ENCODE measurements at places on chromosomes 12 and 14.

GRCh38 chr14:81091660-81092059, 129.1 kb downstream of the GTF2A1 start:
- DNase-seq: no peak

DNA sequence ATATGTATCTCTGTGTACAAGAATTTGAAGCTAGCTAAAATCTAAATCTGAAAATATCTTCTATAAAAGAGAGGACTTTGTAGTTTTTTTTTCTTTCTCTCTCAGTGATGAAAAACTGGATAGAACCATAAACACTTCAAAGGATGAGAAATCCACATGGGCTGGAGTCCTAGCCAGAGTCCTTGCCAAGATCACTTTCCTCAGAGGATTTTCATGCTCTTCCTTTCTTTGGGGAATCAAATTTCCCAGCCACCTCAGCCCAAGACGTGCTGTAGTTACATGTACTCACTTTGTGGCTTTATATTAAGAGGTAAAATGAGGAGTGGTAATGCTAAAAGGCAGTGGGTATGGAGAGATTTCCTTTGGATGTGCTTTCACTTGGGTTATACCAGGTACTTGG, 110.3 kb downstream of the SLC38A1 start:
- no peak for DNase-seq

- DNase-seq: no peak
Measured at GRCh38 chr14:55427439-55427838, 13.0 kb downstream of the TBPL2 start.

DNA sequence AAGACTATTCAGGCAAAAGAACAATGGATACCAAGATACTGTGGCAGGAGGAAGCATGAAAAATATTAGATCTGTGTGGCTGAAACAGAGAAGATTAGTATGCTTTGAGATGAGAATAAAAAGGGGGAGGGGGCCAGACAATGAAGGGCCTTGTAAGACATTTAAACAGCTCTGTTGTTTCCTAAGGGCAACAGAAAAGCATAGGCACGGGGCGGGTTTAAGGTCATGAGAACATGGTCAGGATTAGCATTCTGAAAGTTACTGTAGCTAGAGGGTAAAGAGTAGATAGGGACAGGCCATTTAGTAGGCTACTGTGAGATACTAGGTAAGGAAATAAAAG, 18.6 kb downstream of the INTS13 start:
- no peak for DNase-seq

DNA sequence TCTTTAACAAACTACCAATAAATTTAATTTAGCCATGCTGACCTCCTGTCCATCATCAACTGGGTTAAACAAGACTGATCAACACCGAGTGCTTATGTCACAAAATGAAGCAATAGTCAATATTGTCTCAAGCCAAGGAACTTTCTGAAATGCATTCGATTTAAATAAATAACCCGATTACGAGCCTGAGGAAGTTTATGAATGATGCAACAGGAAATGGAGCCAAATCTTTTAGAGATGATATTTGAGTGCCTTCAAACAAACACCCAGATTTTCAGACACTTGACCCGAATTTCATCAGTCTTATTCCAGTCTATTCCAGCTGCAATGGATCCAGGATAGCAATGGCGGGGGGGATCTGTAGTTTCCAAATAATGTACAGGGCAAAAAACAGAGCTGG, 27.9 kb downstream of the FAR2 start:
- DNase-seq: no peak

GRCh38 chr12:12207746-12208145, 59.1 kb downstream of the LRP6 start:
- no peak for DNase-seq

- no peak for DNase-seq
Measured at GRCh38 chr14:35419429-35419841, 14.9 kb upstream of the NFKBIA start.

GRCh38 chr12:27291862-27292261, 40.8 kb upstream of the BMAL2 start:
- no peak for DNase-seq

DNA sequence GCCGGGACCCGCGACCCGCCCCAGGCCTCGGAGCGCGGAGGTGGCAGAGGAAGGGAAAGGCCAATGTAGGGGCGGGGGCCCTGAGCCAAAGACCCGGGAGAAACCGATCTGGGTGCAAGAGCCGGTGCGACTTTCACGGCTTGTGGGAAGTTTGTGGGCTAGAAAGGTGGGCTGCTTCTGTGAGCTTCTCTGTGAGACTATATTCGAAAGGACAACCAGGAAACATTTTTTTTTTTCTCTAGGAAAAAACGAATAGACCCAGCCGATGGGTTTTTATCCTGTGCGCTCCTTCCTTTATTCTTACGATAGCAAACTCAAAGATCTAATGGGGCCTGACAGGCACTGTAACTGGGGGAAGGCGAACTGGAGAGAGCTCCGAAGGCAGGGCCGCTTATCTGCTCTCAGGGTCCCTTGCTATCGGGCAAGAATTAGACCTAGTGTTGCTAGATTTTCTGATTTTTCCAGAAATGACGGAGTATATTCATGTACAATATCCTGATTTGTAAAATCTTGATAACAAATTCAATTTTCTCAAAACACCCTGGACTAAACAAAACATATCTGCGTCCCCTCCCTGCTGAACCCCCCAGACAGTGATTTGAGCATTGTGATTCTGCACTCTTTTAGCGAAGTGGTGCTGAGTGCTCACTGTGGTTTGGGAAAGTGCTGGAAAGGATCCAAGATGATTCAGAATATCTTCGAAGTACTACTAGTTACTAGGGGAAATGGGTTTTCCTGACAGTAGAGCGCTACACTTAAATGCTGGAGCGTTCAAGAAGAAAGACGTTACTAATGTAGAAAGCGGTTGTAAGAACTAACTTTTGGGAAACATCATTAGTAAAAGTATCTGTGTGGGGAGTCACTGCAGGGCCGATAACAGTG, 563 bp upstream of the STXBP6 start:
- no peak for DNase-seq

GRCh38 chr14:61186341-61187195, 94.6 kb downstream of the TMEM30B start:
- DNase-seq: no peak

GRCh38 chr12:101050631-101051030, 159.4 kb downstream of the SLC5A8 start:
- DNase-seq: no peak

- no peak for DNase-seq
Measured at GRCh38 chr12:118103601-118104382, at the start of gene VSIG10. Gene VSIG10 (minus strand): TSS chr12:118104011. CDS start chr12:118103671, 340 bp downstream.

GRCh38 chr12:117854339-117855012, 114.3 kb downstream of the KSR2 start:
- peak; percentile 21 for DNase-seq

- no peak for DNase-seq
Measured at GRCh38 chr14:103139132-103140025, 16.1 kb downstream of the TNFAIP2 start.

DNA sequence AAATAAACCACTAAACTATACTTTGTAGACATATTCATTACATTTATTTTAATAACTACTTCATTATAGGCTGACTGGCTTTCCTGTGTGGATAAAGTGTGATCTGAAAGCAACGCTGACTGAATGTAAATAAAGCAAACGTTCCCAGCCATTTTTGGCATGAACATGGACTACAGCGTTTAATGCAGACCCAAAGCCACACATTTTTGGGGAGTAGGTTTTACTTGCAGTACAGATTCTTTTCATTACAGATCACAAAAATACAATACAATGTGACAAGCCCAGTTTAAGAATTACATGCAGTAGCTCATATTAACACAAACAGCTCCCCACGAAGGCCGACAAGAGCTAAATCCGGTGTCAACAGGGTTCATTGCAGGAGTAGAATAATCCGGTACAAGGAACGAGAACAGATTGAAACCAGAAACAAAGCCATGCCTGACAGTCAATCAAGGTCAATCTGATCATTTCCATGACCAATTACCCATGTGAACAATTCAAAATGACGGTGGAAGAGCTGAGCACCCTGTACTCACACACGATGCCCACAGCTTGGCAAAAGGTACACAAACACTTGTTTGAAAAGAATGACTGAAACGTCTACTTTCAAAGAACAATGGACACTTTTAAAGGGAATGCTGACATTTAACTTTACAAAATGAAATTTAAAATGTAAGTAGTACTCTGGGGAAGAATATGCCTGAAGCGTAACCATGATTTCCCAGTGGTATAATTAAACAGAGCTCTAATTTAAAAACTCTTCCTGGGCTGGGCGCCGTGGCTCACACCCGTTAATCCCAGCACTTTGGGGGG, 5.3 kb downstream of the BAG5 start:
- DNase-seq: no peak

- no peak for DNase-seq
Measured at GRCh38 chr12:51642286-51642685, 51.3 kb downstream of the SCN8A start.

DNA sequence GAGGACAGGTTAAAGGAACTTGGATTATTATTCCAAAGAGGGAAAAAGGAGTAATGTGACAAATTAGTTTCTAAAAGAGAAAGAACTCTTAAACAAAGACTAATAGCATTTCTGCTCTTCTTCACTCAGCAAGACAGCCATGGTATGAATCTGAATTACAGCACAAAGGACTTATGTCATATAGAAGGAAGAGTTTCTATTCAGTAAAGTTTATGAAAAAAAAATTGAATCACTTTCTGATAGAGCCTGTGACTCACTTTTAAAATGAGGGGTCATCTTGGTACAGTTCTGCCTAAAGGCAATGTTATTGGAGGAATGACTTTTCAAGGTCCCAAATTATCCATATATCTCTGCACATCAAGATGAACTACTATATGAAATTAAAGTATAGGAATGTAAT, 101.7 kb downstream of the DUSP6 start:
- DNase-seq: no peak

GRCh38 chr12:95966287-95966870, 23.2 kb downstream of the AMDHD1 start:
- no peak for DNase-seq

- DNase-seq: no peak
Measured at GRCh38 chr12:27534060-27534764, 10.2 kb downstream of the PPFIBP1 start.

DNA sequence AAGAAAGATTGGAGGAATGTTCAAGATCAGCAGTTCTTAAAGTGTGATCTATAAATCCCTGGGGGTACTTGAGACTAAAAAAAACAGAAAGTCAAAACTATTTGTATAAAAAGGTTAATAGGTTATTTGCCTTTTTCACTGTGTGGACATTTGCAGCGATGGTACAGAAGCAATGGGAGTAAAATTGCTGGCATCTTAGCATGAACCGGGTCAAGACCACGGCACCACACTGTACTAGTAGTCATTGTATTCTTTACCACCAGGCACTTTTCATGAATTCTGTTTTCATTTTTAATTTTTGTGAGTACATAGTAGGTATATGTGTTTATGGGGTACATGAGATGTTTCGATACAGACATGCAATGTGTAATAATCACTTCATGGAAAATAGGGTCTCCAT, 126.2 kb downstream of the IPO8 start:
- DNase-seq: no peak

DNA sequence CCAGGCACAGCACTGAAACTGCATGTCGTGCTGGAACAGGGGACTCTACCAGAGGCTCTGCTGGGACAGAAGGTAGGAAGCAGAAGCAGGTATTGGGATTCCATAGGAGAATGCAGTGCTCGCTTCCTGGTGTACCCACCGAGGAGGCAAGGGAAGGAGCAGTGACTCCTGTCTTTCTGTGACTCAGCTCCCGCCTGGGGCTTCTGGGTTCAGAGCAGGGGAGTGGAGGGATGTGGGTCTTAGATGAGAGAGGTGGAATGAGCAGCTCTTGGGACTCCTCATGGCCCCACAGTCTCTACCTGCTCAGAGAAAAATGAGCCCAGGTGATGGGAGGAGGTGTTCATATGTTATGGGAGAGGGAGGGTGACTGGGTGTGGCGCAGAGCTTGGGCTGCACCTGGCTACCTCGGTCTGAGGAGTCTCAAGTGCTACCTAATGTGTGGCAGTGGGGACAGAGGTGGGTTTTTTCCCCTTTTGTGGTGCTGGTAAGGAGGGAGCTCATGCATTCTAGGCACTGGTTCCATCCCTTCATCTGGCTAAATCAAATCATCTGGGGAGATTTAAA, 26.3 kb downstream of the WNT5B start:
- DNase-seq: no peak

- no peak for DNase-seq
Measured at GRCh38 chr12:71354871-71355270, 84.7 kb upstream of the LGR5 start.

DNA sequence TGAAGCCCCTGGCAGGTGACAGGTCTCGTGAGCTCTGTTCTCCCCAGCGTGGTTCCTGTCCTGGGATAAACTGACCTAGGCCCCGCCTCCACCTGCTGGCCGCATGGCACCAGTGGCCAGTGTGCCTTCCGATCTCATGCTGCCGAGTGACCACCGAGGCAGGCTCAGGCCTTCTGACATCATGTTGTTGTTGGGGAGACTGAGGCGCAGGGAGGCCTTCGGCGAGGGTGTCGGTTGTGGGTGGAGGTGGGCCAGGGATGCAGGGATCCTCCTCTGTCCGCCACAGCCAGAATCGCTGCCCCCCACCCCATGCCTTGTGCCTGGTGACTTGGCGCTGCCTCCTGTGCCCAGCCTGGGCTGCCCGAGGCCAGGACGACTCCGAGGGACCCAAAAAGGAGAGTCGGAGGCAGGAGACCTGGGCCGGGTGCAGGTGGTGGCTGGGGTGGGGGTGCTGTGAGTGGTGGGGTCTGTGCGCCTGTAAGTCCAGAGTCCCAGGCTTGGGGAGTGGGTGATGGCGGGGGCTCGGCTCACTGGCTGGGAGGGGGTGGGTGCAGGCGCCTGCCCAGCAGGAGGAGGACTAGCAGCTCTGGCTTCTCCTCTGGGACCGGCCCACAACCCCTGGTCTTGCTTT, 24.3 kb downstream of the ASPG start:
- DNase-seq: no peak

DNA sequence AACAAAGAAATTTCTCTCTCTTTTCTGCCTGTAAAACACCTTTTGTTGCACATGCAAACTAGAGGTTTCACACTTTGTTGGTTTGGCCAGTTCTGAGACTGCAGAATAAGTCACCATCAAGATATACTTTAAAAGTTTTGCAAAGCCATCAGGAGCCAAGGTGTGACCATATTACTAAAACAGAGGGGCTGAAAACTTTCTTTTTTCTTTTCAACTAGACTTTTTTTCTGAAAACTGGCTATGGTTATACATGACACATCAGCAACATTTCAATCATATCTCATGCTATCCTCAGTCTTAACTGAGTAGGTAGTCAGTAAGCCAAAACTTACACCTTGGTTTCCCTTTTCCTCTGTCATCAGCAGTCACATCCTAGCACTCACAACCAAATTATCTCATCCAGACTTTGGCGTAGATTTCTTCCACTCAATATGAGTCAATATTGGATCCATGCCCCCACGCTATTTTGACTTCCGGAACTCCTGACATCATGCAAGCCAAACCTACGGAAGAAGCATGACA, 4.1 kb upstream of the IFNG start:
- DNase-seq: no peak

- DNase-seq: no peak
Measured at GRCh38 chr12:107544937-107545336, 140.7 kb upstream of the PWP1 start.

All from stimulated activated CD4-positive, alpha-beta T cell treated with anti-CD3 and anti-CD28 coated beads, Interleukin-1b, Interleukin-23, amount 100 ng/mL, for 1 hour (primary cell).